ENCODE measurements at places on chromosomes 4 and X.

- no peak for DNase-seq
Observed at GRCh38 chr4:48968814-48969213, 17.3 kb upstream of the CWH43 start.

- no peak for DNase-seq
Observed at GRCh38 chrX:35826503-35826902, 28.4 kb downstream of the MAGEB16 start.

GRCh38 chr4:8070736-8071718 is 87.6 kb downstream of the ABLIM2 start:
- no peak for DNase-seq

GRCh38 chrX:118355225-118355920 is 9.5 kb downstream of the WDR44 start:
- no peak for DNase-seq

DNA sequence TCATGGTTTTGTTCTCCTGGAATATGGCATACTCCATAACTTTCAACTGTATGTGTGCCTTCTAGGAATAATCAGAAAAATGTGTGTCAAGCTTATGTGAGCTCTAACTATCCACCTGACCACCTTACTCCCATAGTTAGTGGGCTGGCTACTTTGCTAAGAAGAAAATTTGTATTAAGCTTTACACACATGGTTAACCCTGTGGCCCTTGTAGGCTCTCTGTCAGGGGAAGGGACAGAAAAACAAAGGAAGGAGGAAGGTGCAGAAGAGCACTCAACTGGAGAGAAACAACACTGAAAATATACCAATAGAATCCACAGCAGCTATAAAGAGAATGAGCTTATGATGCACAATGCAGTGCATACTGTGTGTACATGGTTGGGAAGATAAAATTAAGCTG is 84.6 kb downstream of the PPP3CA start:
- no peak for DNase-seq

DNA sequence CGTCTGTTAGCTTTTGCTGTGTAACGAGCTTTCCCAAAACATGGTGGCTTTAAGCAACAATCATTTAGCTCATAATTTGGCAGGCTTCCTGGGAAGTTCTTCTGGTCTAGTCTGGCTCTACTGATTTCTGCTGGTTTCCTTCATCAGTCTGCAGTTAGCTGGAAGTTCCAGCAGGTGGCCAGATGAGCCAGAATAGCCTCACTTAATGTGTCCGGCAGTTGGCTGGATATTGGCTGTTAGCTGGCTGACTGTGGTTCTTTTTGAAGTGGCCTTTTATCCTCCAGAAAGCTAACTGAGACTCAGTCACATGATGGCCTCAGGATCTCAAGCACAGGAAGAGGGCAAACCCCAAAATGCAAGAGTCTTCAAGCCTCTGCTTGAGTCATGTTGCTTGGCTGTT is 34.9 kb downstream of the FTHL17 start:
- no peak for DNase-seq

GRCh38 chr4:129900430-129900953 is 804.5 kb downstream of the C4orf33 start:
- no peak for DNase-seq

- no peak for DNase-seq
Observed at GRCh38 chr4:152805071-152805650, 25.4 kb downstream of the ARFIP1 start.

- DNase-seq: no peak
Observed at GRCh38 chr4:79915246-79915645, 157.8 kb downstream of the ANTXR2 start.

DNA sequence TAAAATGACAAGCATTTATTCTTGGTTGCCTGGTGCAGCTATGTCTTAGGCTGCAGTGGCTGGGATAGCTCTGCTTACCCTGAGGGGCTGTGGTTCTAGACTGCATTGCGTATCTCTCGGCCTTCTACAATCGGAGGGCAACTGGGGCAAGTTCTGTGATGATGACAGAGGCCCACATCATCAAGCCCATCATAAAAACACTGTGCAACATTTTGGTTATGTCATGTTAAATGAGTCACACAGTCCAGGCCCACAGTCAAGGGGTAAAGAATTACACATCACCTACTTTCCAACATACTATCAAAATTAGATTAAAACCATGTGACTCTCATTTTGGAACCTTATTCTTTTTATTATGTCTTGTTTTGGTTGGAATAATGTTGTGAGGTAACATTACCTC is 120.2 kb upstream of the GUCY1A1 start:
- DNase-seq: no peak

- DNase-seq: no peak
Observed at GRCh38 chr4:139524062-139524631, 31.9 kb downstream of the SETD7 start.

GRCh38 chr4:90183254-90183653 is 56.1 kb downstream of the CCSER1 start:
- DNase-seq: no peak

- DNase-seq: no peak
Observed at GRCh38 chrX:15816438-15816809, 26.1 kb downstream of the ZRSR2 start.

- DNase-seq: no peak
Observed at GRCh38 chr4:47031011-47031678, at the start of gene GABRB1. Gene GABRB1 (plus strand): TSS chr4:47031567.

GRCh38 chr4:82611527-82611926 is 49.7 kb upstream of the TMEM150C start:
- no peak for DNase-seq

GRCh38 chr4:110769578-110769977 is 146.7 kb upstream of the PITX2 start:
- DNase-seq: no peak

DNA sequence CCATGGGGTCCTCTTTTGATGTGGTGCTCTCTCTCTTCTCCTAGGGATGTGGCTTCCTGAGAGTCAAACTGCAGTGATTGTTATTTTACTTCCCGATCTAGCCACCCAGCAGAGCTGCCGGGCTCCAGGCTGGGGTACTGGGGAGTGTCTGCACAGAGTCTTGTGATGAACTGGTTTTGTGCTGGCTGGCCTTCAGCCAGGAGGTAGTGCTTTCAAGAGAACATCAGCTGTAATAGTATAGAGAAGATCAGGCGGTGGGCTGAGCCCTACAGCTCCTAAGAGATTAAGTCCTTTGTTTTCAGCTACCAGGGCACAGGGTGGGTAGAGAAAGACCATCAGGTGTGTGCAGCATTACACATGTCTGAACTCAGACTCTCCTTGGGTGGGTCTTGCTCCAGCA is 59.0 kb upstream of the AGTR2 start:
- DNase-seq: no peak

GRCh38 chr4:18777190-18777930 is 755.8 kb upstream of the LCORL start:
- DNase-seq: no peak

GRCh38 chr4:68272380-68272779 is 26.9 kb upstream of the TMPRSS11B start:
- no peak for DNase-seq

DNA sequence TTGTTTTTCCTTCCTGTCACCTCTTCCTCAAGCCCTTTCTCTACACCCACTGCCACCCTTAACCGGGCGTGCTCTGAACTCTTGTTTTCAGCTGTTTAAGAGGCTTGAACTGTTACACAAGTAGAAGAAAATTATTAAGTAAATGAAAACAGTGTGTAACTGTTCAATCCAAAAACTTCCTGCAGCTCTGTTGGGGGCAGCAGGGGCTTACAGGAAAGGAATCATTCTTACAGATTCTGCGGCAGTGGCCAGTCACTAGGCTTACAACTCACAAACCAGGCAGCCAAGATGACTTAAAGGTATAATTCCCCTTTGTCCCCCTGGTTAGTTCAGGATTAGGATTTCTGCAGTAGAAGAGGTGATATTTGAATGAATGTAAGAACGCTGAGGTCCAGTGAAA is 70.2 kb upstream of the ETNPPL start:
- no peak for DNase-seq

DNA sequence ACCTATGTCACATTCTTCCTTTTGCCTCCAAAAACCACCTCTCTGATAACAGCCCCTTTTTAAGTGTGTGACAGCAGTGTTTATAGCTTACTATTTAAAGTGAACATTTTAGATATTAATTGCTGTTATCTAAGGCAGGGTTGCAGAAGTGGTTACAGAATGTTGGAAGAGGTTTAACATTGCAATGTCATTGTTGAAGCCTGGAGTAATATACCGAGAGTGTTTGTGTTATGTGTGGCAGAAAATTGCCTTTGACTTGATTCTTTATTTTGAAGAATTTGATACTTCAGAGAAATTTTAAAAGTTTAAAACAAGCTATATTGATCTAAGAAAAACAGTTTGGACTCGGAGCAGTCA is 37.1 kb downstream of the SMARCAD1 start:
- DNase-seq: no peak

DNA sequence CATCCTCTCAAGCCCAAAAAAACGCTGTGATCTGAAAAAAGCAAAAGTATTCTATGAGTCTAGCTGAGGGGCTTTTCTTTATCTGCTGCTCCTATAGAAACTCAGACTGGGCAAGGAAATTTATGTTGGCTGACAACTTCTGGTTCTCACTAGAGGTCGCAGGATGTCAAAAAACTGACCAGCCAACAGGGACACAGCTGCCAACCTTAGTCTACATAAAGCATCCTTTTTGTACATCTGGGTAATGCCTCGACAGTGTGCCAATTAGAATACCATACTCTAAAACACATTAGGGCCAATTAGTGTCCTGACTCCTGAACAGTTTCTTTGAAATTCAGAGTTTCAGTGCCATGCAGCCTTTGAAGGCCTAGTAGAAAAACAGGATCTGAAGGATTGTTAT is 8.8 kb upstream of the TLL1 start:
- DNase-seq: no peak

- peak; percentile 40 for DNase-seq
Observed at GRCh38 chr4:25767877-25768725, 94.7 kb downstream of the SEL1L3 start.

DNA sequence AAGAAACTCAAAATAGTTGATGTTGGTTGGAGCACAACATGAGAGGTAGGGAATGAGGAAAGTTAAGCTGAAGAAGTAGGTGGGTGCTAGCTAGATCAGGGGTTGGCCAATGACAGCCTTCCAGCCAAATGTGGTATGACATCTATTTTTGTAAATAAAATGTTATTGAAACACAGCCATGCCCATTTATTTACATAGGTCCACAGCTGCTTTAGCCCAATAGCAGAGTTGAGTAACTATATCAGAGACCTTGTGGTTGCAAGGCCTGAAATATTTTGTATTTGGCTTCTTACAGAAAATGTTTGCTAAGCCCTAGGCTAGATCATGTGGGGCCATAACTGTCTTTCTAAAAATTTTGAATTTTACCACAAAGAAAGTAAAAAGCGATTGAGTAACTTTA is 234.9 kb upstream of the CTSO start:
- no peak for DNase-seq

DNA sequence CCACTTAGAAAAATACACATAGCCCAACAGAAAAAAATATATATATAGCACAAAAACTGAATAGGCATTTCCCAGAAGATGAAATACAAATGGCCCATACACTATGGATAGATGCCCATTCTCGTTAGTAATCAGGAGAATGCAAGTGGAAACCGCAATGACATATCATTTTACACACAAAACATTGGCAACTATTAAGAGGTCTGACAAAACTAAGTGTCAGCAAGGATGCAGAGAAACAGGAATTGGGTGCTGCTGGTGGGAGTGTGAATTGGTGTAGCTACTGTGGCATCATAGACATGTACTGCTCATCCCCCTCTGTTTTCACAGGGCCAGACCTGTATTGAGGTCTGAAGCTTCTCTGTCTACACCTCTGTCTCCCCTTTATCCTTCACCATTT is 320.0 kb downstream of the IDS start:
- DNase-seq: no peak

DNA sequence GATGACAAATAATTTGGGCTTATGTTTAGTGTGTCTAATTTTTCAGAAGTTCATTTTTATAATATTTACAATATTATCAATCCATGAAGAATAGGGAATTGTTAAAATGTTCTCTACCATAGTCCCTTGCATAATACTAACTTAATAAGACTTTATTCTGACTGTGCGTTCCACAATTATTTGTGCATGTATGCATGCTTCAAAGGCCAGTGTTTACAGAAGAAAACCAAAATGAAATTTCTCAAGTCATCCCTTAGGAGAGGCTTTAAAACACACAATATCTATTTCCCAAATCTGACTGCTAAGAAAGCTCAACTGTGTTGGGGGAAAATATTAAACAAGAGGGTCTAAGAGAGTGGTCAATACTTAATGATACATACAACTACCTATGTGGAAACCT is 226.3 kb upstream of the ANKRD50 start:
- no peak for DNase-seq

DNA sequence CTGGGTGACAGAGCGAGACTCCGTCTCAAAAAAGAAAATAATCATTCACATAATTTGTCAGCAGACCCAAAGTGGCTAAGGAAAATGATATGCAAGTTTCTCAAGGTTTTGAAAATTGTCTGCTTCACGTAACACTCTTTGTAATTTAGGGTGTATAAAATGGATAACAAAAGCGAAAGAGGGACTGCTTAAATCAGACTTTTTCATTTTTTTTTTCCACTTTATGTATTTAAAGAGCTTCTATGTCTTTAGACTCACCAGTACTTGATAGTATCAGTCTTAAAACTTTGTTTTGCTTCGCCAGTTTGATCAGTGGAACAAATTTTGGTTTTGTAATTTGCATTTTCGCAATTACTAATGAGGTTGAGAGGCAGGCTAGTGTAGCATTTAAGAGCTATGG is 34.6 kb downstream of the USP9X start:
- no peak for DNase-seq

DNA sequence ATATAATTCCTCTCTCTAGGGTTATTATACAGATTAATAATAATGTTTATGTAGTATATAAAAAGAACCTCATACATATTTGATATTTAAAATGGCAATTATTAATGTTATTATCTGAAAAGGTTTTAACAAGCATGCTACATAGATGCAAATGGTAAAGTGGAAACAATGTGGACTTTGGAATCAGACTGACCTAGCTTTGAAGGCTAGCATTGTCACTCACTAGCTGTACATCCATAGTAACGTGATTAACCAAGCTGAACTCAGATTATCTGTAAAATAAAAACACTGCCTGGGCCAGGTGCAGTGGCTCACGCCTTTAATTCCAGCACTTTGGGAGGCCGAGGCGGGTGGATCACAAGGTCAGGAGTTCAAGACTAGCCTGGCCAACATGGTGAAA is 233.7 kb upstream of the SPRY1 start:
- DNase-seq: no peak

DNA sequence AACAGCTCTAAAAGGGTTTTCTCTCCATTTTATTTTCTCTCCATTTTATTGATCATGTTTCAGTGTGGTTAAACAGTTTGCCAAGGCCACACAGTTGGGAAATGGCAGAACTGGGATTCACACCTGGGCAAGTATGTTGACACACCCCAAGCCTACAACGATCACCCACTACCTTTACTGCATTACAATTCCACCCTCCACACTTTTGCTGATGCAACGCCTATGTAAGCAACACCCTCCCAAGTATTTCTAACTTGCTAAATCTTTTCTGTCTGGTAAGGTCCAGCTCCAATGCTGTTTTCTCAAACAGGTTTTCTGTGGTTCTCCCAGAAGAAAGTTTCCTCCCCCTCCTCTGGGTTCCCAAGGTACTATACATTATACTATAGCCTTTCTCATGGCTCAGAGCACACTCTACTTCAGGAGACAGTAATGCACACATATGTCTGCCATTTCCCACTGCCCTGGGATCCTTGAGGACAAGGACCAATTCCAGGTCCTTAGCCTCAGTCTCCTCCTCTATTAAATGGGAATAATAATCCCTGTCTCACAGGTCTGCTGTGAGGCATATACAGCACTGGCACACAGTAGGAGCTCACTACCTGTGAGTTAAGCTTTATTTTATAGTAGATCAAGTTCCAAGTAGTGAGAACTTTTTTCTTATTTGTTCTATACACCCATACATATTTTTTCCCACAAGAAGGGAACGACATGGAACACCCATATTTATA is 27.9 kb downstream of the IQSEC2 start:
- DNase-seq: no peak
